NCI-H2107 (cell line): ENCODE measurements at places on chromosomes 6 and 20.

GRCh38 chr20:44203161-44203560 is 7.4 kb downstream of the OSER1 start:
- no peak for DNase-seq

DNA sequence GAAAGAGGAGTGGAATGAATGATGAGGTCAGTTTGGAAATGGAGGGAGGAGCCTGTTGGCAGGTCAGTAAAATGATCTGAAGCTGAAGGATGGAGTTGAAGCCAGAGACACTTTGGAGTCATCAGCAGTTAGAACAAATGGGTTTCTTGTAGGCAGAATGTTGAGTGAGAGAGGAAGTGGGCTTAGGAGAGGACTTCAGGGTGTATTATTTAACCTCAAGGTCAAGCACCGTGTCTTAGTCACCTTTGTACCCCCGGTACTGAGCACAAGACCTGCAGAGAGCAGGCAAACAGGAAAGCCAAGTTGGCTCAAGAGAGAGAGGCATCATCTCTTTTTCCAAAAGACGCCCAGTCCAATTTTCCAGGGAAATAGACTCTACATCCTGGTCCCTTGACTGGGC is 23.3 kb downstream of the C20orf173 start:
- DNase-seq, result no peak

GRCh38 chr20:30610029-30610693 is 647.3 kb upstream of the DEFB115 start:
- no peak for DNase-seq

- DNase-seq, result no peak
Observed at GRCh38 chr20:24813936-24814335, 135.1 kb upstream of the CST7 start.

- DNase-seq, result no peak
Observed at GRCh38 chr6:136782021-136782770, 10.1 kb downstream of the MAP3K5 start.

GRCh38 chr20:7571521-7572055 is 368.7 kb downstream of the HAO1 start:
- DNase-seq, result no peak

- DNase-seq, result no peak
Observed at GRCh38 chr20:38193586-38194105, 28.6 kb upstream of the TGM2 start.

- DNase-seq, result no peak
Observed at GRCh38 chr6:41601248-41601549, 37.1 kb upstream of the MDFI start.

DNA sequence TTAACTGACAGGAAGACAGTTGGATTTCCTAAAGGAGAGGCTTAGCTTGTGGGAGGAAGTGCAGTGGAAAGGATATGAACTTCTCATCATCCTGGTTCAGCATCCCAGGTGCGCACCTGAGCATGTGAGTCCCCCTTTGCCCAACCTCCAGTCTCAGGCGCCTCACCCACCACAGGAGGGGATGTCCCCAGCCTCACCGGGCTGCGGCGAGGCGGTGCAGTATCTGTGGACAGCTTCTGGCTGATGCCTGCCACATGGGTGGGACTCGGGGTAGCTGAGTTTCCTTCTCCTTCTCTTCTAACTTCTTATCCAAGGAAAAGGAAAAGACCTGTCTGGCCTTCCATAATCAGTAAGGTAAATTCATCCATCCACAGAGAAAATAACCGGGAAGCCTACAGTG is 539.3 kb upstream of the AGPAT4 start:
- DNase-seq, result no peak

DNA sequence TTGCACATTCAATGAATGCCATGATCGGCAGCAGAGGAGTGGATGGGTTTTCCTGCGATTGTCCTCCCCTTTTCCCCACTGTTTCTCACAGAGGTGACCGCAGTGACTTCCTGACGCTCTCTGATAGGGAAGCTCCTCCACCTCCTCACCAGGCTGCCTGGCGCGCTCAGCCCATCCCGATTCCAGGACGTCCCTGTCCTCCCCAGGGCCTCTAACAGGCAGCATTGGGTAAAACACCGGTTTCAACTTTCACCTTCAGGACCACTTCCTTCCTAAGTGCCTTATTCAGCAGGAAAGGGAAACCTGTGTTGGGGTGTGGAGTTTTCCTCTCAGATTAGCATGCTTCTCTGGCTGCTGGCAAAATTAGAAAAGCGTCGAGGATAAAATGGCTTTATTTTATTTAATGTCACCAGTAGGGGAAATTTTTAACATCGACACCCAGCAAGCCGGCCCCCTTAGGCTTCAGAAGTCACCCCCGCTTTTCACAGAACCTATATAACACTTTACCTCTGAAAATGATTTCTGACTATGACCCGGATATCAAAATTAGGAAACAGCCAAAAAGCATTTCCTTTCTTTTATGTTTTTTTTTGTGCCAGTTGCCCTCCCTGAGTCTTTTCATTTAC is 570.4 kb upstream of the GJE1 start:
- no peak for DNase-seq

DNA sequence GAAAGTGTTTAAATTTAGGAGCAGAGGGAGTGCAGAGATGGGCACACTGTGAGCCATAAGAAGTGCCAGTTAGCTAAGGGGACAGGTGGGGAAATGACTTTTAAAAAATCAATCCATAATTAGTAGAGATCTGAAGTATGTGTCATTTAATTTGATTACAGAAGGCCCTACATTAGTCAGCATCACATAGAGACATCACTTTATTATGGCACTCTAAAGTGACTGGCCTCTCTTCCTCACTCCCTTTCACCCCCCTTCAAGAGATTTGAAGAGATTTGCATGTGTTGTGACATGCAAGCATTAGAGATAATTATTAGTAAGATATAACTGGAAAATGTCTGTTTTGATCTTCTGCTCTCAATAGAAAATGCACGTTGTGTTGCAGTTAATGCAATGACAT is 86.7 kb downstream of the SLX4IP start:
- DNase-seq, result no peak

DNA sequence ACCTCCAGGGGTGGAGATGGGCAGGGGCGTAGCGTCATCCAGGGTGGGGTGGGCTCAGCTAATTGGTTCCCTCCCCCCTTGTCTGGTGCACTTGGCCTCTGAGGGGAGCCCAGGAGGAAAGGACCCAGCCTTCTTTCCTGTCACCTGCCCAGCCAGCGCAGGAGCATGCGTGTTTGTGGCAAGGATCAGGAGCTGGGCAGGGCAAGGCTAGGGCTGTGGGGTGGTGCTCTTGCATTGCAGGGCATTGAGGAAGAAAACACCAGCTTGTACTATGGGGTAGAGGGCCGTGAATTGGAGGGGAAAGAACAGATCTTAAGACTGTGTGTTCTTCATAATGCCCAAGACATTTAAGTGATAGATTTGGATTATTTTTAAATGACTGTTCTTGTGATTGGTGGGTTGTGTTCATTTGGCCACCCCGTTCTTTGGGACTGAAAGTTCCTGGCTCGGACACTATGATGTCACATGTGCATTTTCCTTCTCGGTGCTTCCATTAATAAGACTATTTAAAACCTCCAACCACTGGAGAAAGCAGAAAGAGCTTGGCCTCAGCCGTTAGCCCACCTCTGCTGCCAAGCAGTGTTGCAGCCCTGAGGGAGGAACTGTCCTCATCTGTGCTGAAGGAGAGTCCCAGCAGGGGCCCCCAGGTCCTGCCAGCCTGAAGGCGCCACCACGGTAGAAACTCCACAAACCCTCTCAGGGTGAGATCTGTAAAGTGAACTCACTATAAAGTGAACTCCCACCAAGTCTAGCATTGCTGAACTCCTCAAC is 136.2 kb upstream of the INSM1 start:
- no peak for DNase-seq

DNA sequence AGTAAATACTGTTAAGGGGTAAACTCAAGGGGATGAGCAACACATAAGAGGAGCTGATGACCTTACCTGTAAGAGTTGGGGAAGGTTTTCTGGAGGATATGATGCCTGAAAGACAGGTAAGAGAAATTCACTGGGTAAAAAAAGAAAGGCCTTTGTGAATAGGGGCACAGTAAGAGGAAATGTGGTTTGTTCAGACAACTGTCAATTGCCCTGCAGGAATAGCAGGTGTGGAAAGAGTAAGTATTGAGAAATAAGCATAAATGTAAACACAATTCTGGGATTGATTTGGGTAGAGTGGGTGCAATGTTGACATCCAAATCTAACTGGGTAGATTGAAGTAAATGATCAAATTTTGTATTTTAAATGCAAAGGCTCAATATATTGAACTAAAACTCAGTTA is 670.0 kb downstream of the DHX35 start:
- no peak for DNase-seq

- no peak for DNase-seq
Observed at GRCh38 chr20:33082546-33082945, 3.1 kb downstream of the BPIFB4 start.

GRCh38 chr6:106223300-106223930 is 102.1 kb downstream of the ATG5 start:
- DNase-seq, result no peak

- no peak for DNase-seq
Observed at GRCh38 chr6:24899136-24899996, 36.4 kb downstream of the RIPOR2 start.

GRCh38 chr20:5397393-5397792 is 80.6 kb upstream of the PROKR2 start:
- DNase-seq, result no peak

GRCh38 chr6:52089758-52090348 is 2.4 kb upstream of the PKHD1 start:
- DNase-seq, result no peak

DNA sequence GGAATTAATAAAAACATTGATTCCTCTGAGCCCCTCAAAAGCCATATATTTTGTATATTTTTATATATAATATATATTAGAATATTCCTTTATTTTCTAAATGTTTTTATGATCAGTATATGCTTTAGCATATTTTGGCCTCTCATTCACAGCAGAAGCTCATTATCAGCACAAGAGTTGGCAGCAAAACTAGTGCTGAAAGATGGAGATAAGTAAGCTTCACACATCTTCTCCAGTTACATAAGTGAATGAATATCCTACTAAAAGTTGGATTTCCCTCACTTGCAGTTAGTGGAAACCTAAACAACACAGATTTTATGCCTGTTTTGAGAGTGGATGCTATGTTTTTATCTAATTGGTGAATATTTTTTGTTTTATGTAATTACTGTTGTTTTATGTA is 1303.8 kb upstream of the ADGRB3 start:
- DNase-seq, result no peak

DNA sequence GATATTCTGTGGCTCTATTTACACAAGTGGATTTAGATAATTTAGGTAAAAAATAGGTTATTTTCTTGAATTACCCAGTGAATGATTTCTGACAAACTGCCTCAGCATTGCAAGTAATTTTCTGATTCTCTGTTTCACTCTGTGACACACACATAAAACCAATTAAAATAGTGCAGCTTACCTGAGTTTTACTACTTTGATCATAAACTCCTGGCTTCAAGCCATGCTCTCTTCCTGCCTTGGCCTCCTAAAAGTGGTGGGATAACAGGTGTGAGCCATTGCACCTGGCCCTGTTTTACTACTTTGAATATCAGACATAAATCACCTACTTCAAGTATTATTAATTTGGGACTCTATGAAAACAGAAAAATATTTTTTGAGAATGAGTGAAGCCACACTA is 462.9 kb downstream of the ADGRB3 start:
- no peak for DNase-seq

- DNase-seq, result no peak
Observed at GRCh38 chr6:125300992-125301434, 754 bp downstream of the HDDC2 start.

GRCh38 chr6:79913369-79913768 is 34.0 kb downstream of the ELOVL4 start:
- no peak for DNase-seq

- no peak for DNase-seq
Observed at GRCh38 chr20:53949319-53949839, 121.0 kb downstream of the BCAS1 start.

DNA sequence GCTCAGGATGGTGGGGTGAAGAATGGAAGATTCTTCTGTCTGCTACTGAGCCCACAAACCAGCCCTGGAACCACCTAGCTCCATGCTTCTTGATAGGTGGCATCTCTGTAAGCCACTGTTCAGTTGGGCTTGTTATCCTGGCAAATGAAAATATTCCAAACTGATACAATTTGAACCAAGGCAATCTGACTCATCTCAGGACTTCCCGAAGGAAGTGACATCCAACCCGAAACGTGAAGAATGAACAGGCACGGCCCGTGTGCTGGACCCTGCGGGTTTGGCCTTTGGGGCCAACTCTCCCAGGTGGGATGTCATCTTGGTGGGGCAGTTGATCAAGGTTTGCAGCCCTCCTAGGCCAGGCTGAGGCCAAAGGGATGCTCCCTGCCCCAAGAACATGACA is 160.3 kb downstream of the PREX1 start:
- DNase-seq, result no peak

GRCh38 chr6:45148278-45148677 is 179.9 kb upstream of the RUNX2 start:
- DNase-seq, result no peak

DNA sequence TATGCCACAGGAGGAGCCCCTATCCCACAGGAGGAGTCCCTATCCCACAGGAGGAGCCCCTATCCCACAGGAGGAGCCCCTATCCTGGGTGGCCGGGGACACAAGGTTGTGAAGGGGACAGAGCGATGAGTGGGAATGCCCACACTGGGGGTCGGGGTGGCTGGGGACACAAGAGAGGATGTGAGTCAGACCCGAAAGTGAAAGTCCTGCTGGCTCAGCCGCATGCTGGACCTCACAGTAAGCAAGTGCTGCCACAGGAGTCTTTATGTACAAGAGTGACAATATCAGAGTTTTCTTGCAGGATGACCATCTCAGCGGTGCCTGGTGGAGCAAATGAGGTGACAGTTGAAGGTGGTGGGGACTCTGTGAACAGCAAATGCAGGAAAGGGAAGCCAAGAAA is 93.7 kb downstream of the PSMB1 start:
- no peak for DNase-seq

- DNase-seq, result no peak
Observed at GRCh38 chr20:56587307-56588041, 41.6 kb upstream of the TFAP2C start.

DNA sequence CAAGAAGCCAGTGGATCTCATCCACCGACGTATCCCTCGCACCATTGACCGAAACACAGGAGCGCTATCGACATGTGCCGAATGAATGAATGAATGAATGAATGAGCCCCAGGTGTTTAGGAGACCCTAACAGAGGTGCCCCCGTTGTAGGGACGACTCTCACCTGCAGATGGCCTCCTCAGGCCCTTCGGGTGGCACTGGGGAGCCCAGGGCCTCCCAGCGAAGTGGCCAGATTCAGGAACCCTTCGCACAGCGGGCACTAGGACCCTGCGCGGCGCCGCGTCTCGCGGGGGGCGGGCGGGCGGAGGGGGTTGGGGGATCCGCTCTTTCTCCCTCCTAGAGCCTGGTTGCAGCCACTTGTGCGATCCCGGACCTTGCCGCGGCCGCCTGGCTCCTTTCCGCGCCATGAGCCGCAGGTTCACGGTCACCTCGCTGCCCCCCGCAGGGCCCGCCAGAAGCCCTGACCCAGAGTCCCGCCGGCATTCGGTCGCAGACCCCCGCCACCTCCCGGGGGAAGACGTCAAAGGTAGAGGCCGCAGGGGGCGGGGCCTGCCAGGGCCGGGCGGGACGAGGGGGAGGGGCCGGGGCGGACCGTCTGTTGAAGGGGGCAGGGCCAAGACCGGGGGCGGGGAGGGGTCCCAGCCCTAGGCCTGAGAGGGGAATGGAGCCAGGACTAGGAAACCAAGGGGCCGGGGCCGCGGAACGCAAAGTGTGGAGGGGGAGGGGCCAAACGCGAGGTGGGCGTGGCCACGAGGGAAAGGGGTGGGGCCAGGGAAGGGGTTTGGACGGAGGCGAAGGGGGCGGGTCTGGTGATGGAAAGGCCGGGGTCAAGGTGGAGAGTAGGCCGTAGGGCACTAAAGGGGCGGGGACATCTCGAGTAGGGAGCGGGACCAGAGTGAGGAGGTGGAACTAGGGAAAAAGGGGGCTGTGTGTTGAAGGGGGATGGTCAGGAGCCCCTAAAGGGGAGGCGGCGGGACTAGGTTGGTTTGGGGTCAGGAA is 7.4 kb upstream of the SLC12A5 start:
- no peak for DNase-seq
